Activated T-helper 1 cell treated with anti-CD3 and anti-CD28 coated beads, Interleukin-2, amount 50 U/mL, for 16 hours (primary cell): ENCODE measurements at places on chromosomes 7 and 10.

GRCh38 chr7:142876236-142876960, 9.1 kb downstream of the TRPV6 start:
- DNase-seq, result no peak

- DNase-seq, result no peak
These were observed 321.8 kb downstream of the TCERG1L start for GRCh38 chr10:130989670-130990232.

DNA sequence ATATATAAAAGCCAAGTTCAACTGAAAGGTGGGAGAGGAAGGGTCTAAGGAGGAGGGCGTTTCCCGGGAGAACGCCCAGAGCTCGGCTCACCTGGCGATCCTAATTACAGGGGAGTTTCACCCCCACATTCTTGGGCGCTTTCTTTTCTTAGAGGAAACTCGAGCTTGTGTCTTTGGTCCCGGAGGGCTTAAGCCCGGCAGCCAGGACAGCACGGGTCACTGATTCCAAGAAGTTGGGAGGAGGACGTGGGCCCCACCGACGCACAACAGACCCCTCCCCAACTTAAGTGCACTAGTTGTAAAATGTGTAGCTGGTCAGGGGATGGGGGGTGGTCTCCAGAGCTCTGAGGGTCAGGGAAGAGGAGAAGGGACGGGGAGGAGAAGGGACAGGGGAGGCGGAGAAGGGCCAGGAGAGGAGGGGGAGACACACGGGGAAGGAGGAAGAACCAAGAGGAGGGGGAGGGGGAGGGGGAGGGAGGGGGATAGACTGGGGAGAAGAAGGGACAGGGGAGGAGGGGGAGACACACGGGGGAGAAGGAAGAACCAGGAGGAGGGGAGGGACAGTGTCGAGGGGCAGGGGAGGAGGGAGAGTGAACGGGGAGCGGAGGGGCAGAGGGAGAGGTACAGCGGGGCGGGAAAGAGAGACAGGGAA, 874 bp downstream of the BAIAP2L1 start:
- DNase-seq, result no peak

- DNase-seq, result no peak
These were observed 136.9 kb downstream of the SNX10 start for GRCh38 chr7:26428571-26428970.

- no peak for DNase-seq
These were observed 153.0 kb upstream of the ANK3 start for GRCh38 chr10:60542657-60543056.
